ENCODE measurements at places on chromosomes 4 and X.
A peak's percentile ranks its signal among the peaks of the same experiment; 100 is the strongest.

- DNase-seq, result peak; percentile 51
Measured at GRCh38 chr4:142402900-142403299, 443.2 kb downstream of the INPP4B start.

GRCh38 chr4:26765515-26765914 lies 95.1 kb upstream of the STIM2 start:
- peak; percentile 58 for DNase-seq

DNA sequence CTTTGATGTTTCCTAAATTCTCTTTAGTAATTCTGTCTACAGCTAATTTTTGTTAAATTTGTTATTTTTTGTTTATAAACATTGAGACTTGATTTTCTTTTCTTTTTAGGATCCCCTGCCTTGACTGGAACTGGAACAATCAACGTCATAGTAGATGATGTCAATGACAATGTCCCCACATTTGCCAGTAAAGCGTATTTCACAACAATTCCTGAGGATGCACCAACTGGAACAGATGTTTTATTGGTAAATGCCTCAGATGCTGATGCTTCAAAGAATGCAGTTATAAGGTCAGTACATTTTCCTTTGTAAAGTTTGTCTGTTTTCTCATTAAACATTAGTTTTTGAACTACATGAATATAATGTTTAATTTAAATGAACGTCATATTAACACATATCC lies 119.4 kb downstream of the FAT4 start:
- no peak for DNase-seq

- peak; percentile 94 for DNase-seq
Measured at GRCh38 chr4:128338634-128339355, 51.2 kb upstream of the PGRMC2 start.

GRCh38 chrX:1587161-1587560 lies 4.2 kb upstream of the AKAP17A start:
- DNase-seq, result no peak

GRCh38 chrX:107738272-107738671 lies 37.3 kb downstream of the TSC22D3 start:
- no peak for DNase-seq

- DNase-seq, result no peak
Measured at GRCh38 chrX:149937871-149938426, 342 bp downstream of the EOLA2 start.

DNA sequence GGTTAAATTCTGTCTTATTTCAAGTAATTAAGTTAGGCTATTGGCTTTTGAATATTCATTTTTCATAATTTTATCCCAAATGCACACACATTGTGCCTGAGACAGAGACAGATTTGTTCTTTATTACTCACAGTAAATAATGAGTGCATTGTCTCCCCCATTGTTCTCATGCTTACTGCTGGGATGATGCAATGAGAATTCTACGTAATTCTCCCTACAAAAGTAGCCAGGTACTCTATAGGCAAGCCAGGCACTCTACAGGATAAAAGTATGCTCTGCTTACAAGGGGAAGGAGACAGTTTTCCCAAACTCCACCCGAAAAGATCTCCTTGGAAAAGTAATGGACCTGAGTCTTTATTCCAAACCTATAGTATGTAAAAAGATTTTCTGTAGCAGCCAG lies 1890.7 kb upstream of the PCDH10 start:
- DNase-seq, result no peak

GRCh38 chr4:48082956-48083355 lies 51.1 kb downstream of the TXK start:
- no peak for DNase-seq

DNA sequence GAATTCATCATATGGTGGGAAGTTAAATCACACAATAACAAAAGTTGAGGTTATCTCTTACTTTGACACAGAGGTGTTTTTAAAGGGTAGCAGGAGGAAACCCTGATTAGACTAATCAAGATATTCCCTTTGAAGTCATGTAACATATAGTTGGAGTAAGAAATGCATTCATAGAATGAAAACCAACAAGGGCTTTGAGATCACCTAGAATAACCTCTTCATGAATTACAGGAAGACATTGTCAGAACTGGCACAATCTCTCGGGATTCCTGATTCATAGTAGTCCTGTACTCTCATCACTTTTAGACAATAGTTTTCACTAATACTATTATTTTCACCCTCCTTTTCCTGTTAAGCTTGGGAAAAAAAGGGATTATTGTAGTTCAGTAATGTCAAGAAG lies 170.2 kb downstream of the PPP3CA start:
- no peak for DNase-seq

DNA sequence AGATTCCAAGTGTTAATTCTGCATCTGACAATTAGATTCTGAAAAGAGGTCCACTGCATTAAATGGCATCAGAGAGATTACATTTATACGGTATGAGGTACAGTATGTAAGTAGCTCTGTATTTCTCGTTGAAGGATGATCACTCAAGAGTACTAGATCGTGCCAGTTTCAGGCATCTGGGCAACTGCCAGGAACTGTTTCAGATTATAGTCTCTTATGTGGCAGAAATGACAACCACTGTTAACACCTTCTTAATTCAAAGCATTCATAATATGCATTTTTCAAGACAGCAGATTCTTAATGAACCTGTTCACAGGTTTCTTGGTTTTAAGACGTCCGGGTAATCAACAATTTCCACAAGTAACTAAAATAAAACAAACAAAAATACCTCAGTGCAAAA lies 1.6 kb downstream of the ANKRD50 start:
- peak; percentile 39 for DNase-seq

DNA sequence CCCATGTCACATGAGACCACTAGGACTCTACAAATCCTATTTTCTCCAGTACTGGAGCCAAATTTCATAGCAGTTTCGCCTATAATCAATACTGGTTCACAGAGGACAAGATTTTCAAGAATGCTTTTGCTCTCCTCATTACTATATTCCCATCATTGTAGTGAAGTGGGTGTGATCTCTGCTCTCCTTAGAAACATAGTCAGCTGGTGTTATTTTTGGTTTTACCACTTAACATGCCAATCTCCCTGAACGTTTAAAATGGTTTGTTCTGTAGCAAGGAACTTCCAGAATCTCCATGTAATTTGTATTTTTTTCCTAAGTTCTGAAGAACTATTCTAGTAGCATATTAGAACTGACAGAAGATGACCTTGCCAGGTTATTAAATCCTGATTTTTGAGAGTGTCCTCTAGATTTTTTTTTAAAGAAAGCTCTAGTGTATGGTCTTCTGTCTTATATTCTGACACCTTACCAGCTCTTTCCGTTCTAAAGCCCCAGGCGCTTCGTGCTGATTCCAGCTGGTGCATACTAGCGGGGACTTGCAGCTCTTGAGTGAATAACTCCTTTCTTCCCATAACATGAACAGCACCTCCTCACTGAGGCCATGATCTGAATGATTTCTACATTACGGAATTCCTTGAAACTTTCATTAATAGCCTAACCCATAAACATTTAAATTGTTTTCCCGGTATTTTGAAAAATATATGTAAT lies 1372.9 kb downstream of the TECRL start:
- DNase-seq, result no peak

Data from A172 (cell line).